Stimulated activated CD4-positive, alpha-beta T cell treated with anti-CD3 and anti-CD28 coated beads, Interleukin-4, amount 100 ng/mL, for 4 hours (primary cell): ENCODE measurements at places on chromosomes 7 and 10.
A peak's percentile ranks its signal among the peaks of the same experiment; 100 is the strongest.

DNA sequence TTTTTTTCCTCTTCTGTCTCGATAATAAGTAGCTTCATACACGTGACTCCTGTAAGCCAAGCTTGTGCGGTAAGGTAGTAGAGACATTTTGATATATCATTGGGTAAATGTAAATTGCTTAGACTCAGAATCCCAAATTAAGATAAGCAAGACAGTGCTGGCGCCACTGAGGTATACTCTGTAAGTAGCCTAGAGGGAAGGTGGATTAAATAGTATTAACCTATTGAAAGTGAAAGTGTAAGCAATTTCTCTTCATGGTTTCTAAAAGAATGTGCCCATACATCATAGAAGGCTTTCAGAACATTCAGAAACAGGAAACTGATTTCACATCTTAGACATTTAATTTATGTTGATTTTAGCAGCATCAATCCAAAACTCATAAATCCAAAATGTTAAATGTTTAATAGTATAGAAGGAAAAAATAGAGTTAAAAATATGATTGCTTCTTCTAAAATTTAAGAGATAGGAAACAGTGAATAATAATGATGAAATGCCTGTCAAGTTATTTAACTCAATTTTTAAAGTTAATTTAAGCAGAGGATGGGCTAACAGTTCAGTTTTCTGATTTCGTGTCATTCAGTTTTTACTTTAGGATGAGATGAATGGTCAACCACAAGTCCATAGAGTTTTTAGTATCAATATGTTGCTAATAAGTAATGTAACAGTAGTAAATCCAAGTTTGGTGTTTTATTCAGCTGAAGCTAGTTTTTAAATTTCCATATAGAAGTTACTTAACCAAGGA lies 36.8 kb downstream of the LRRC72 start:
- DNase-seq = no peak

DNA sequence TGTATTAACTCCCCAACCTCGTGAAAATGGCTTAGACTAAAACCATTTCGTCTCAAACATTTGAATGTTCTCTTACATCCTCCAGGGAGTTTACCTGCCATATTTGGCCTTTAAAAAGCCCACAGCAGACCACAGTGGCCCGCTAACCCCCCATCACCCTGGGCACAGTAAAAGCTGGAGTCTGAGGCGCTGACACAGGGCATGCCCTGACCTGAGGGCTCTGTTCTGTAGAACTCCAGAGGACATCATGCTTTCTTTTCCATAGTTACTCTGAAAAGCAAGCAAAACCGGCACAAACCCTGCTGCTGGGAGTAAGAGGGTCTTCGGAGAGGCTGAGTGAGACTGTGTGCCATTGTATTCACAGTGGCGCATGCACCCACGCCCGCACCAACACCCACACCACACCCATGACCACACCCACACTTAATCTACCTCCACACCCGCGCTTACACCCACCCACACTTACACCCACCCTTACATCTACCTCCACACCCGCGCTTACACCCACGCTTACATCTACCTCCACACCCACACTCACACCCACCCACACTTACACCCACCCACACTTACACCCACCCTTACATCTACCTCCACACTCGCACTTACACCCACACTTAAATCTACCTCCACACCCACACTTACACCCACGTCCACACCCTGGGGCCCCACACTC lies 32.1 kb downstream of the LRRC27 start:
- DNase-seq = no peak

DNA sequence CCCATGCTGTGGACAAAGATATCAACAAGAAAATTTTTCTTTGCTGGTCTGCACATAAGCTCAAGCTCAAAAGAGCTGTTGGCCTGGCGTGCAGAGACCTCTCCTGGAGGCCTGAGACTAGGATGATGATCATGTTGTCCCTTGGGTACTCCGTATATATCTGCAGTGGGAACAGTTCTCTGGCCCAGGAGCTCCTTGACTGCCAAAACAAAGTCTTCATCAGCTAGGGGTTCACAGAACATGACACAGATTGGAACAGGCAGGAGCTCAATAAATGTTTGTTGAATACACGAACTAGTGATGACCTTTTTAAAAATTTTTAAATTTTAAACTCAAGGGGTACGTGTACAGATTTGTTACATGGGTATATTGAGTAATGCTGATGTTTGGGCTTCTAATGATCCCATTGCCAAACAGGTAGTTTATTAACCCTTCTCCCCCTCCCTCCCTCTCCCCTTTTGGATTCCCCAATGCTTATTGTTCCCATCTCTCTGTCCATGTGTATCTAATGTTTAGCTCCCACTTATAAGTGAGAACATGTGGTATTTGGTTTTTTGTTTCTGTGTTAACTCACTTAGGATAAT lies 49.1 kb downstream of the ZNF783 start:
- DNase-seq = no peak

DNA sequence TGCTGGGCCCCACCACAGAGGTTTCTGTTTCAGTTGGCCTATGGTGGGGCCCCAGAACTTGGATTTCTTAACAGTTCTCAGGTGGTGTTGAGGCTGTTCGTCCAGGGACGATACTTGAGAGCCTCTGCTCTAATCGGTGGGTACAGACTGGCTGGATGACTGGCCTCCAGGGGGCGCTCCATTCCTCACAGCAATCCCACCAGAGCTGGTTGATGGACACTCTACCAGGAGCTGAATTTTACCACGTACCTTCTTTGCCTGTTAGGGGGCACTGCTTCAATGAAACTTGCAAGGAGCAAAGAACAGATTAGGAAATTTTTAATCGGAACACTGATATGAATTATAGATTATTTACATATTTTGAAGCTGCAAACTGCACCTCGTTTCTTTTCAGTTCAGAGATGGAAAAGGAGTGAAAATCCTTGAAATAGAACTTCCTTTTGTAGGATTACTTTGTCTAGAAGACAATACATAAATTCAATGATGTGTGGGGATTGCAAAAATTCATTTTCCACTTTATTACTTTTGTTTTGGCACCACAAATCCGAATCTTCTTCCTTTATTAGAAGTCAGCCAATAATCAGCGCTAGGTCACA lies 44.8 kb downstream of the KBTBD2 start:
- peak; percentile 89 for DNase-seq

DNA sequence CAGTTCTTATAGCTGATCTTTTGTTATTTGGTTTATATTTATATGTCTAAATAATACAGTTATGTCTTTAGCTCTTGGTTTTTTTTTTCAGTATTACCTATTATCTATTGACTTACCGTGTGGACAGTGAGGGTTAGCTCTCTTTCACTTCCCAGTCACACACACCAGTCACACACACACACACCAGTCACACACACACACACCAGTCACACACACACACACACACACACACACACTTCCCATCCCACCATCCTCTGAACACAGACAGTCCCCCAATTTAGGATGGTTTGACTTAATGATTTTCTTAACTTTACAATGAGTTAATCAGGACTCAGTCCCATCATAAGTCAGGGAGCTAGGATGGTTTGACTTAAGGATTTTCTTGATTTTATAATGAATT lies 18.9 kb upstream of the AGFG2 start:
- DNase-seq = no peak

GRCh38 chr10:133442191-133442966 lies 11.4 kb upstream of the SCART1 start:
- no peak for DNase-seq

DNA sequence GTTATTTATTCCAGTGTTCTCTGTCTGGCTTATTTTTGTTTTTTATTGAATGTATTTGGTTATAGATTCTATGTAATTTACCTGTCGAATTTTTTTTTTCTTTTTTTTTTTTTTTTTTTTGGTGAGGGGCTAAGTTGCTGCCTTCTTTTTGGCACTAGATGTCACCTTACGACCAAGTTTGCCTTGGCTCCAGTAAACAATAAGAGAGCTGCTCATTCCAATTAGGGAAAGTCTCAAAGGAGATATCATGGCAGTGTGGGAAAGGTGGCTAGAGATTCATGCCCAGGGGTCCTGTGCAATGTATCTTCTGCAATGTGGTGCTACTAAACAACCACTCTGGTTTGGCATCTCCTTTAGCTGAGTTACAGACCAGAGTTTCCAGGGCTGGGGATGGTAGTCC lies 84.0 kb downstream of the PTPN20 start:
- DNase-seq = no peak

- no peak for DNase-seq
Observed at GRCh38 chr7:132183781-132184380, 392.4 kb downstream of the PLXNA4 start.

DNA sequence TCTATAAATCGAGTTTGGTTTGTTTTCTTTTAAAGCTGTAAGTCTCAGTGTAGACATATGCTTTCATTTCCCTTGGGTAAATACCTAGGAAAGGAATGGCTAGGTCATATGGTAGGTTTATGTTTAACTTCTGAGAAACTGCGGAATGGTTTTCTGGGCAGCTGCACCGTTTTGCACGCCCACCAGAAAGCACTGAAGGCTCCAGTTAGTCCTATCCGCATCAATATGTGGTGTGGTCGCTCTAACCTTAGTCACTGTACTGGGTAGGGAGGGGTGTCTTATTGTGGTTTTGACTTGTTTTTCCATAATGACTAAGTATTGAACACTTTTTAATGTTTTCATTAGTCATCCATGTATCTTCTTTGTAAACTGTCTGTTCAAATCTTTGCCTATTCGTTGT lies 279.5 kb upstream of the AKR1E2 start:
- DNase-seq = peak; percentile 22

GRCh38 chr10:72315054-72315453 lies 39.7 kb downstream of the DNAJB12 start:
- DNase-seq = no peak

- DNase-seq = peak; percentile 89
Observed at GRCh38 chr7:1940402-1940786, 270.3 kb downstream of the ELFN1 start.

GRCh38 chr10:86260564-86260963 lies 106.0 kb downstream of the GRID1 start:
- no peak for DNase-seq

DNA sequence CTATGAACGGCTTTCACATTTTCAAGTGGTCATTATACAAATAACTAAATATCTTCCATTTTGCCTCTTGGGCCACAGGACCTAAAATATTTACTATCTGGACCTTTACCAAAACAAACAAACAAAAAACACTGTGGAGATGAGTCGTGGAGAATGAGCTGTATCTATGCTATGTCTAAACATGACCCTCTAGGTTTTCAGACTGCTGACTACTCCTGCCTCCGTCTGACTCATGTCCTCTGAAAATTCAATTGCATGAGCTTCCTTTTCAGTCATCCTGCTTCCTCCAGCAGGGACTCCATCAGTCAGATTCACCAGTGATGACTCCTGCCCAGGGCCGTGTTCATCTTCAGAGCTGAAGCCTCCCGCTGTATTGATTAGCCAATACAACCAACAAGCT lies 96.8 kb downstream of the COL28A1 start:
- no peak for DNase-seq

GRCh38 chr10:16902606-16903005 lies 85.4 kb upstream of the RSU1 start:
- no peak for DNase-seq

DNA sequence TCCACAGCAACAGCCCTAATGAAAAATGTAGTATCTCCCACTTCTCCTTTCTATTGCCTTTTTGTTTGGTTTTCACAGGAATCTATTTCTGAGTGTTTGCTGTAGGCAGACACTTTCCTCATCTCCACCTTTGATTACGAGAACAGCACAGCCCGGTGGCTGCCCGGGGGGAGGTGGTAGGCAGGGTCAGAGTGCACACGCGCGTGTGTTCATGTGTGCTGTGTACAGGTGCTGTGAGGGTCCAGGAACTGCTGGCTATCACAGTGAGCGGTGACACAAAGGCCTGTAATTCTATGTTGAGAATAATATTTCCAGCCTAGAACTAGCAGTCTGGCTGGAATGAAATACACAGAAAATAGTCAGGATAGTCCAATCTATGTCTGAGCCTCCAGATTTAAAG lies 212.8 kb downstream of the ADARB2 start:
- no peak for DNase-seq

- no peak for DNase-seq
Observed at GRCh38 chr7:107914831-107915230, 23.8 kb downstream of the DLD start.
